Right cardiac atrium (tissue), 5 donors: ENCODE measurements at places on chromosomes 12 and 14.

GRCh38 chr14:43399289-43399688 lies 1107.8 kb downstream of the FSCB start:
- DNase-seq, result no peak

- DNase-seq, result no peak
These were observed 54.5 kb downstream of the C12orf75 start for GRCh38 chr12:105384916-105385535.

DNA sequence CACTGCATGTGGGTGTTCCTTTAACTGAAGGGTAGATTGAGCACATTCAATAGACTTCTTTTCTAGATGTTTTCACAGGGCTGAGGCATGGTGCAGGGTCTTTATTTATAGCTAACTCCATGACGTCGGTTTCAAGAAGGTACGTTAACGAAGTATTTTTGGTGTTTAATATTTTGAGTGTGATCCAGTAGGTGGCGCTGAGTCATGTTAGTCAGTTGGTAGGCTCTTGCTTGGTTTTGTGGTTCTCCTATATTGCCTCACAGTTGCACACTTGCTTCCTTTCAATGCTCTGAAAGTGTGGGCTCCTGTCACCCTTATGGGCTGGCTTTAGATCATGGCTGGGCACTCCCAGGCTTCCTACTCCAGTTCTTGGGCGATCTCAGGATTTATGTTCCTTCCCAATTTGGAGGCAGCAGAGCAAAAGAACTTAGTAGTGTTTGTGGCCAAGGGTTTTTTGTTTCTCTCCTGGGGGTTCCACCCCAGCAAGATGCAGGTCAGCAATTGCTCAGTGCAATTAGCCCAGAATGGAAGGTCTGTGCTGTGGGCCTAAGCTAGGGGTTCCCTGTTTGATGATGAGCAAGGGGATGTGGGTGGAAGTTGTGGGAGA lies 471.6 kb upstream of the FOXG1 start:
- DNase-seq, result no peak

GRCh38 chr12:76583301-76583700 lies 23.7 kb upstream of the OSBPL8 start:
- DNase-seq, result no peak

GRCh38 chr14:61774861-61775260 lies 12.6 kb downstream of the SNAPC1 start:
- no peak for DNase-seq
